Colonic mucosa (tissue), 4 donors: ENCODE measurements at places on chromosomes 12 and 14. TPM values are rescaled to one million over a fixed set of nuclear protein-coding genes. Genes with fewer than 3 reads are reported as not detected.

GRCh38 chr14:54462048-54462447 lies 20.9 kb upstream of the CNIH1 start:
- no peak for DNase-seq

- DNase-seq = no peak
Measured at GRCh38 chr12:74816398-74817175, 279.0 kb downstream of the ATXN7L3B start.

GRCh38 chr12:113244047-113244460 lies 22.8 kb downstream of the TPCN1 start:
- DNase-seq = peak; percentile 82

The KRR1 gene
- total RNA-seq = 33.2 TPM

The LRP6 gene
- total RNA-seq = 26.2 TPM

GRCh38 chr14:50528000-50528399 lies 4.4 kb downstream of the MAP4K5 start:
- DNase-seq = no peak

The PZP gene
- 0.05 TPM for total RNA-seq

- no peak for DNase-seq
Measured at GRCh38 chr14:63276492-63277342, 42.0 kb downstream of the GPHB5 start.

The ENDOU gene
- total RNA-seq = not detected

DNA sequence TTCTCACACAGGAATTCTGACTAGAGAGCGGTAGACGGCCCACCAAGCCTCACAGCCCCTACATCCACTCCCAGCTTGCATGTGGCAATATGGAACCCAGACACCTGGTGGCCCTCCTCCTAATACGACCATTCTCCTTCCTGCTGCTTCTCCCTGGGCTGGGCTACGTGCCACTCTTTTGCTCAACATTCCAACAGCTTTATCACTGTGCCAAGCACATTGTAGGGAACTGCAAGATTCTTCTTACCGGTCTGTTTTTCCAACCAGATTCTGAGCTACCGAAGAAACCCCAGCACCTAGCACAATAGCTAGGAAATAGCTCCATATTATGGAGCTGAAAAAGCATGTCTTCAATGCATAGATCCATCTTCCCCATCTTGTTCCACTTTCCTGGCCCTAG lies 58.1 kb downstream of the STXBP6 start:
- DNase-seq = no peak

The SVOP gene
- 0.15 TPM for total RNA-seq

DNA sequence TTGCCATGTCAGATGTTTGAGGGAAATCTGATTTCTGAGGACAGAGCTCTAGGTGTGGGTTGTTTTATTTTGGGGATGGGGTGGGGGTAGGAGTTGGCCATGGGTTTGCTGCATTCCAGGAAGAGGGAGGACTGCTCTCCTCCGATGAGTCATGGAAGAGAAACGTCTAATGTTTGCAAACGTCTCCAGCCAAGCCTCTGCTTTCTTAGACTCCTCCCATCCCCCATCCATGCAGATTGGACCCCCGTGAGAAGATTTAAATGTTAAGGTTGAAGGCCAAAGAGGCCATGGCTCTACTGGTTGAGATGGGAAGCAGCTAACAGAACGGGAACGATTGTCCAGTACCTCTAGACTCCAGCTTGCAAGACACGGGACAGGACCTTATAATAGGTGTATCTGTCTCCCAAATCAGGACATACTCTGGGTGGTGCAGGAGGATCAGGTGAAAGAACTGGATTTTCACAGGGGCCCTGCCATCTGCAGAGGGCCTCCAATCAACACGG lies 11.4 kb upstream of the ATP2A2 start:
- DNase-seq = no peak

The LRRC74A gene
- not detected for total RNA-seq

The BHLHE41 gene
- 31.8 TPM for total RNA-seq
